ENCODE measurements at places on chromosomes 11 and 22.

- DNase-seq = no peak
These were observed 44.1 kb downstream of the MYH9 start for GRCh38 chr22:36343720-36344105.

GRCh38 chr11:81869351-81870065 is 864.2 kb downstream of the FAM181B start:
- peak; percentile 11 for DNase-seq

DNA sequence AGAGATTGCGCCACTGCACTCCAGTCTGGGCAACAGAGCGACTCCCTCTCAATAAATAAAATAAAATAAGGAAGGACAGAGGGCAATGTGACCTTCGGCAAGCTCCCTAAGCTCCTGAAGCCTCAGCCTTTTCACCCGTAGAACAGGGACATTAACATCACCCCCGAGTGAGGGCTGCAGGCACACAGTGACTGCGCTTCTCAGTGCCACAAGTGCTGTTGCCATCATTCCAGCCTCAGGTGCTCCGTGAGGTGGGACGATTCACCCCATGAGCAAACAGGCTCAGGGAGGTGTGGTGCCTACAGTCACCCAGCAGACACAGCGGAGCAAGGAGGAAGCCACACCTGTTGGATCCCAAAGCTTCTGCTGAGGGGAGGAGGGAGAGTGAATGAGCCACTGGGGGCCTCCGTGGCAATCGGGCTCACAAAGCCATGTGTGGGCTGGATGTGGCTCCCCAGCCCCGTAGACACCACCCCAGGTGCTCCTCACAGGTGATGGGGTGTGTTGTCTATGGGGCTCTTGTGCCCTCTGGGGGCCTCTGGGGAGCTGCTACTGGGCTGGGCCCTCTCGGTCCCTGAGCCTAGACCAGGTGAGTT is 9.1 kb upstream of the TCF20 start:
- DNase-seq = no peak

- peak; percentile 43 for DNase-seq
These were observed 127.0 kb downstream of the MRTFA start for GRCh38 chr22:40509401-40510134.

DNA sequence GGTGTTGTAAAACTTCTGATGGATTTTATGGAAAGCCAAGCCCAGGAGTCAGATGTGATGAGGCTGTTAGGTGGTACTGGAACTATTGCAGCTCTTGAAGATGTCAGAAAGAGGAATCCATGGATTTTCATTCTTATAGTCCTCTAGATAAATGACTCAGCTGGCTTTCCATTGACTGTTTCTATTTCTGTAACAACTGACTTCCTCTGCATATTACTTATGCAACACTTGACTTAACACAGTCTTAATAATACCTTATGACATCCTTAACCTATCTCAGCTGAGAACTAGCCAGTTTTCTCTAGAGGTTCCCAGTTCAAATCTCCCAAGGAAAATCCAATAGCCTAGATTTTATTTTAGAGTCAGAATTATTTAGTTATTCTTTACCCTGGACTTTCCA is 263.8 kb downstream of the LUZP2 start:
- DNase-seq = no peak

GRCh38 chr11:118903204-118904015 is 19.7 kb downstream of the CXCR5 start:
- no peak for DNase-seq

DNA sequence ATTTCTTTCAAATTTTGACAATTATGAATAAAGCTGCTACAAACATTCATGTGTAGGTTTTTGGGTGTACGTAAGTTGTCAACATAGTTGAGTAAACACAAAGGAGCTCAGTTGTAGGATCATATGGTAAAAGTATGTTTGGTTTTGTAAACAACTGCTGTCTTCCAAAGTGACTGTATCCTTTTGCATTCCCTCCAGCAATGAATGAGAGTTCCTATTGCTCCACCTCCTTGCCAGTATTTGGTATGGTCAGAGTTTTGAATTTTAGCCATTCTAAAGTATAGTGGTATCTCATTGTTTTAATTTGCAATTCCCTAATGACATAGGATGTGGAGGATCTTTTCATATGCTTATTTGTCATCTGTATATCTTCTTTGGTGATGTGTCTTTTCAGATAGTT is 28.0 kb upstream of the PHOX2A start:
- DNase-seq = no peak

DNA sequence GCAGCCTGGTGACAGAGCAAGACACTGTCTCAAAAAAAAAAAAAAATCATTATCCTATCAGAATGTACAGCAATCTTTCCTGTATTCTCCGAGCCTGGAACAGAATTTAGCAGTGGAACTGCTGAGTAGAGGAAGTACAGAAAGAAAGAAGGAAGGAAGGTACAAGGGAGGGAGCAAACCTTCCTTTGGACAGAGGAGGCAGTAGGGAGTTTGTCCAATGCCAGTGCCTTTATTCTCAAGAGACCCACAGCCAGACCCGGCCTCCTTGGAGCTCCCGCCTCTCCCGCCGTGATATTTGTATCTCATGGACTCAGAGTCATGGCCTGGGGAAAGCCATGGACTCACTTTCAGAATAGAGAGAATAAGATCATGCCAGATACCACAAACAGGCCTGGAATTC is 37.7 kb upstream of the LRRC55 start:
- DNase-seq = no peak

GRCh38 chr11:95816037-95816436 is 25.7 kb downstream of the CEP57 start:
- no peak for DNase-seq

DNA sequence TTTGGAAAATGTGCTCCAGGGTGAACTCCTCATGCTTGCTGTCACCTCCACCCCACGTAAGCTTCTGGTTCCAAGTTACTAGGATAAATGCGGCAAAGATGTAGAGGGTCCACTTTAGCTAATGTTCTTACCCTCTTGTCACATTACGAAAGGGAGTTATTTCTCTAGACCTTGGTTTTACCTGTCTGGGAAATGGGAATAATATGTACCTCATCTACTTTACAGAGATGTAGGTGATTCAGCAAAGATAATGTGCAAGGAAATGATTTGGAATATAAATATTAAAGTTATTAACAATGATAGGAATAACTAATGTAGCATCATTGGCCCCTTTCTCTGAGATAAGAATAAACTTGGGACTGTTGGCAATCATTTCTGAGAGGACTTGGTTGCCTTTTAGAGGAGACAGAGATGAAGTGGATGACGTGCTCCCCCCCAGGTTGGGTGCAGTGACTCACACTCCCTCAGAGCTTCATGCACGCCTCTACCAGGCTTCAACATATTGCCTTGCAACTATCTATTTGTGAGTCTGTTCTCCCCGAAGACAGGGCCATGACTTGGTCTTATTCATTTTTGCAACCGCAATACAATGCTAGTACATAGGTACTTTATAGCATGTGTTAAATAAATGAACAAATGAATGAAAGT is 97.1 kb downstream of the ME3 start:
- DNase-seq = no peak

DNA sequence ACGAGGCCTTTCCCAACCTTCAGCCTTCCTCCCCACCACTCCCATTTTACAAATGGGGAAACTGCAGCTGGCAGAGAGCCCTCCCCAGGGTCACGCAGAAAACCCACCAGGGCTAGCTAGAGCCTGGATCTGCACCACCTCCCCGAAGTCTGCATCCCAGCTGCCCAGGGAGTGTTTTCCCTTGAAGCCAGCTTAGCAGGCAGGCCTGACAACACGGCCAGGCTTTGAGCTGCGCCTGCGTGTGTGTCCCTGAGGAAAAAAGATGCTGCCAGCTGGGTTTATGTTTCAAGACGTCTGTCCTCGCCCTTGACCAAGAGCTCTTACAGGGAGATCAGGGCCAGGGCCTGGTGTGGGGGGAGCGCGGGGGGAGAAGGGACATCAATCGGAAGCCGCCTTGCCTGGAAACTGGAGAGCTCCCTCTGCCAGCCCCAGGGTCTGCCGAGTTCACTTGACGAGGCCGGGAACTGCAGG is 20.3 kb downstream of the WNT11 start:
- peak; percentile 8 for DNase-seq

- DNase-seq = no peak
These were observed 1641.1 kb downstream of the FAM181B start for GRCh38 chr11:81092522-81092921.

DNA sequence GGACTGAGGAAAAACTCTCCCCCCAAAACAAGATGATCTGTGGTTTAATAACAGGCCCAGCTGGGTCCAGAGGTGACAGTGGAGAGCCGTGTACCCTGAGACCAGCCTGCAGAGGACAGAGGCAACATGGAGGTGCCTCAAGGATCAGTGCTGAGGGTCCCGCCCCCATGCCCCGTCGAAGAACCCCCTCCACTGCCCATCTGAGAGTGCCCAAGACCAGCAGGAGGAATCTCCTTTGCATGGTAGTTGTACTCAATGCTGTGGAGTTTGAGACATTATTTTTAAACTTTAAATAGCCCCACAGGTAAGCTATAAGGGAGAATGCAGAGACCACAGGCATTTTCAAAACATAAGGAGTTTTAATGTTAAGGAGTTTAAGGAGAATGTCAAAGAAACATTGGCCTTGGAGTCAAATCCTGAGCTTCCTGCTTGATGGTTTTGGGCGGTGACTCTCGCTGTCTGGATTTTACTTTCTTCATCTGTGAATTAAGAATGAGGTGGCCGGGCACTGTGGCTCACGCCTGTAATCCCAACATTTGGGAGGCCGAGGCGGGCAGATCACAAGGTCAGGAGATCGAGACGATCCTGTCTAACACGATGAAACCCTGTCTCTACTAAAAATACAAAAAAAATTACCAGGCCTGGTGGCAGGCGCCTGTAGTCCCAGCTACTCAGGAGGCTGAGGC is 6.8 kb downstream of the APOL1 start:
- no peak for DNase-seq

DNA sequence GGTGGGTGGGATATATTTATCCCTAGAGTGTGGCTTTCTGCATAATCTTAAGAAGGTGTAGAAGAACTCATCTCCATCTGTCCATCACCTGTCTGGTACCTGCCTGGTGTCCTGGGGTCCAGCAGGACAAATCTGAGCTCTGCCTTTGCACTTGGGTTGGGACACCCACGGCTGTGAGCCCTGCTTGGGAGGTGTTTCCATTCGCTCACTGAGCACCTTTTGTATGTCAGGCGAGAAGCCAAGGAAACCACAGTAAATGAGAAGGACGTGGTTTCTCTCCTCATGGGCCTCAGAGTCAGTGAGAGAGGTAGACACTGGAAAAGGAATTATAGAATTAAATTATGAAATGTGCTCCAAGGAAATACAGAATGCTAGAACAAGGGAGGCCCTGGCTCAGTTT is 555.9 kb downstream of the MIAT start:
- DNase-seq = no peak

DNA sequence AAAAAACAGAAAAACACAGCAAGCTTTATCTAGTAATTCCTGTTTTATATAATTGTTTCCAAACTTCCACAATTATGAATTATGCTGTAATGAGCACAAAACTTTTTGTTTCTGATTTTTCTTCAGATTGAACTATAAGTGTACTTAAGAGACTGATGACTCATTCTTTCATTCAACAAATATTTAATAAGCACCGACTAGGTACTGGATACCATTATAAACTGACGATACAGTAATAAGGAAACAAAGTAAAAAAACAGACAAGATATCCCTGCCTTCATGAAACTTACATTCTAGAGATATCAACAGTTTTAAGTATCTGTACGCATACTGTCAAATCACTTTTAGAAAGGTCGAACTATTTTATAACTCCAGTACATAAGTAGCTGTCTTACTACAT is 78.6 kb downstream of the ME3 start:
- no peak for DNase-seq

GRCh38 chr11:92803391-92803790 is 166.1 kb upstream of the MTNR1B start:
- DNase-seq = no peak

DNA sequence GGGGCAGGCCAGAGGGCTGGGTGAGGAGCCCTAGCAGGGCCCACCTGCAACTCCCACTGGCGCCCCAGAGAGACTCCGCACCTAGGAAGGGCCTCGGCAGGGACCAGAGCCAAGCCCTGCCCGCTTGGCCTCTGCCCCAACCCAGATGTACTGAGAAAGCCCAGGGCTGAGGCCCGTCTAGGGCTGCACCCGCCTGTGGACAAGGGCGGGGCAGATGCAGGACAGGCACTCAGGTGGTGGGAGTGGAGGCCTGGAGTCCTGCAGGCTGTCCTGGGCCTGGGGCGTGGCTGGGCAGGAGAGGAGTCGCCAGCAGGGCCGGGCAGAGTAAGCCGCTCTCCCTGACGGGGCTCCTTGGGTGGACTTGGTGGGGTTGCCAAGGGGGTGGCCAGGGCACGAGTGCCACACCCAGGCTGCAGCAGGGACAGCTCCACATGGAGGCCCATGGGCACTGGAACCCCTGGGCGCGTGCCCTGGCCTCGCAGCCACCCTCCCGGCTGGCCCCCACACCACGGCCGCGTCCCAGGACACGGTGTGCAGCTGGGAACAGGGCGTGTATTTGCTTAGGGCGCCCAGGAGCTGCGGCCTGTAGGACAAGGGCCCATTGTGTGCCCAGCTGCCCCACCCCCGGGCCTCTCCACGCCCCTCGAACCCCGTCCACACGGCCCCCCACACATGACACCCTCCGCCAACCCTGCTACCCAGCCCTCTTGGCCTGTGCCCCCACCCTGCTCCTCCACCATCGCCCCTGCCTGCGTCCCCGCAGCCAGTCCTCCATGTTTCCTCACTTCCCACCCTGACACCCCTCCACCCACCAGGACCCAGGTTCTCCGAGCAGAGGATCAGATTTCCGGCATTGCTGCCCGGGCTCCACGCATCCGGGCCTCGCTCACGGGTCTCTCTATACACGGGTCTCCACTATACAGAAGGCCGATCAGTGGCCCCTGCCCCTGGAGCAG is 11.3 kb upstream of the PIM3 start:
- peak; percentile 98 for DNase-seq

DNA sequence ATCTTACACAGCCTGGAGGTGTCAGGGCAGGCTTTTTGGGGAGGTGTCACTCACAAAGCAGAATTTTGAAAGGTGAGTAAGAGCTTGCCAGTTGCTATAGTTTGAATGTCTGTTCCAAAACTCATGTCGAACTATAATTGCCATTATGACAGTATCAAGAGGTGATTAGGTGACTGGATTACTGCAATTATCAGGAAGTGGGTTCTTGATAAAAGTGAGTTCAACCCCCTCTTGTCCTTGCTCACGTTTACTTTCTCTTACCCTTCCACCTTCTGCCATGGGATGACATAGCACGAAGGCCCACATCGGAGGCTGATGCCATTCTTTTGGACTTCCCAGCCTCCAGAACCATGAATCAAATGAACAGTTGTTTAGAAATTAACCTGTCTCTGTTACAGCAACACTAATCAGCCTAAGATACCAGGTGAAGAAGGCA is 4.7 kb upstream of the C11orf86 start:
- no peak for DNase-seq

DNA sequence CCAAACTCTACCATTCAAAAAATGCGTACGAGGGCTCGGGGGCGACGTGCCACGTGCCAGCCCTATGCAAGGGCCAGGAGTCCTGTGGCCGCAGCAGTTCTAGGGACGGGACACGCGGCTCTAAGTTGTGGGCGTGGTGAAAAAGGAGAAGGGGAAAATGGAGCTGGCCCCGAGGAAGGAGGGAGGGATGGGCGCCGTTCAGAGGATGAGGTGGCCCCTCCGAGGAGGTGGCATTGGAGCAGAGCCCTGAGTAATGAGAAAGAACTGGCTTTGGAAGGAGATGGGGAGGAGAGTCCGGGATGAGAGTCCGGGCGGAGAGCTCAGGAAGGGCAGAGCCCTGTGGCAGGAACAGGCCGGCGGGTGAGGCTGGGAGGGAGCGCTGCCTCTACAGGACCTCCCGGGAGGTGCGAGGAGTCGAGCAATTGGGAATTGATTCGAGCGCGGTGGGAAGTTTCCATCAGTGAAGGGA is 21.0 kb downstream of the OTUB1 start:
- DNase-seq = no peak

GRCh38 chr11:126515501-126515900 is 160.0 kb downstream of the ST3GAL4 start:
- DNase-seq = no peak
